Stimulated activated CD4-positive, alpha-beta T cell treated with anti-CD3 and anti-CD28 coated beads, Interleukin-4, amount 100 ng/mL, for 24 hours (primary cell): ENCODE measurements at places on chromosomes 3 and 15.
A peak's percentile ranks its signal among the peaks of the same experiment; 100 is the strongest.

- no peak for DNase-seq
Observed at GRCh38 chr3:150610785-150611184, 7.7 kb downstream of the SELENOT start.

- DNase-seq = peak; percentile 43
Observed at GRCh38 chr3:151146071-151146730, 56.8 kb downstream of the GPR171 start.

GRCh38 chr15:80695911-80696661 lies 976 bp downstream of the ABHD17C start:
- peak; percentile 8 for DNase-seq

GRCh38 chr3:190096345-190096744 lies 24.4 kb downstream of the P3H2 start:
- no peak for DNase-seq

DNA sequence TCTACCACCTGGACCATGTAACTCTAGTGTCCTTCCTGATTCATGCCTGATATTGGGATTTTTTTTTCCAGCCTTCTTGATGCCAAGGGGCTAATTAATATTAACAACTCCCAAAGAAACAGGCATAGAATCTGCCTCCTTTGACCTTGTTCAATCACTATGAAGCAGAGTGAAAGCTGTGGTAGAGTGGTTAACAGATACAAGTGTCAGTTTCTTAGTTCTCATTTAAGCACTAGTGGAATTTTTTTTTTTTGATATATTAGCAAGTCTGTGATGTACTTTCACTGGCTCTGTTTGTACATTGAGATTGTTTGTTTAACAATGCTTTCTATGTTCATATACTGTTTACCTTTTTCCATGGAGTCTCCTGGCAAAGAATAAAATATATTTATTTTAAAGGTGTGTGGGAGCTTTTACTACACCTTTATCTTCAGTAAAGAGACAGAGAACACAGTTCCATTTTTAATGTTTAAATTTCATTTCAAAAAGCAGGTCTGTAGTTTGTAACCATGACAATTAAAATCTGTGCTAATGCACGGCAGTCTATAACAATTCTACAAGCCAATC lies 67.1 kb downstream of the TOP2B start:
- no peak for DNase-seq

DNA sequence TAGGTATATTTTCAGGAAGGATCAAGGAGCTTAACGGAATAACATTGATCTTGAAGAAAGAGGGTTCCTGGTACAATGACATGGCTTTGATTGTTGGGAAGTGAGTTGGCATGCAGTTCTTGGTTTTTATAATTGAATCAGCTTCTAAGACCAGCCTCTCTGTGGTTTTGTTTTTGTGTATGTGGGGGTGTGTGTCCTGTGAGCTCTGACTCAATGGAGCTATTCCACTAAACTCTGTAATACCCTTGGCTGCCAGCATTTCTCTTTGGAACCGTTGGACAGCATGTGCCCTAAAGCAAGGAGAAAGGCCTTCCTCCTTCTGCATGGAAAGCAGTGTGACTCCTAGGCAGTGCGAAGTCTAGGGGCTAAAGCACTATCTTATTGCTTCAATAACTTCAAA lies 124.8 kb downstream of the EDEM1 start:
- no peak for DNase-seq

DNA sequence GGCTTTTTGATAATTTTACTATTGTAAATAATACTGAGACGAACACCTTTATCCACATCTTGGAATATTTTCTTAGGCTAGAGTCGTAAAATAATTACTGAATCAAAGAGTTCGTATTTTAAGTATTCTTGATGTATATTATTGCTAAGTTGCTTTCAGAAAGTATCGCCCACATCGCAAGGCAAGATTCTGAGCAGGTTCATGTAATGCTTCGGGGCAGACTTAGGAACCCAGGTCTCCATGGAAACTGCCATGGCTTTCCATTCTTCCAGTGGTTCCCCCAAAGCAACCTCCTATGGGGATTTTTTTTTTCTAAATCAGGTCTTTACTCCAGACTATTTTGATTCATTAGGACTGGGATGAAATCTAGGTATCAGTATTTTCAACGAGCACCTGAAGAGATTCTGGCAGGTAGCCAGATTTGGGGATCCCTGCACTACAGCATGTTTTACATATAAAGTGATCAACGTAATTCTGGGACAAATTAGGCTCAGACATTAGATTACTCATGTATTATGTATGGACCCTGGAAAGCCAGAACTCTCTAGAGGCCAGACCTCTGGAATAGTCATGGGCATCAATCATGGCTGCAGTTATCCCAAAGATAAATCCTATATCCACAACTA lies 86.5 kb downstream of the B3GNT5 start:
- no peak for DNase-seq

GRCh38 chr3:151903501-151903991 lies 30.1 kb downstream of the SUCNR1 start:
- no peak for DNase-seq

DNA sequence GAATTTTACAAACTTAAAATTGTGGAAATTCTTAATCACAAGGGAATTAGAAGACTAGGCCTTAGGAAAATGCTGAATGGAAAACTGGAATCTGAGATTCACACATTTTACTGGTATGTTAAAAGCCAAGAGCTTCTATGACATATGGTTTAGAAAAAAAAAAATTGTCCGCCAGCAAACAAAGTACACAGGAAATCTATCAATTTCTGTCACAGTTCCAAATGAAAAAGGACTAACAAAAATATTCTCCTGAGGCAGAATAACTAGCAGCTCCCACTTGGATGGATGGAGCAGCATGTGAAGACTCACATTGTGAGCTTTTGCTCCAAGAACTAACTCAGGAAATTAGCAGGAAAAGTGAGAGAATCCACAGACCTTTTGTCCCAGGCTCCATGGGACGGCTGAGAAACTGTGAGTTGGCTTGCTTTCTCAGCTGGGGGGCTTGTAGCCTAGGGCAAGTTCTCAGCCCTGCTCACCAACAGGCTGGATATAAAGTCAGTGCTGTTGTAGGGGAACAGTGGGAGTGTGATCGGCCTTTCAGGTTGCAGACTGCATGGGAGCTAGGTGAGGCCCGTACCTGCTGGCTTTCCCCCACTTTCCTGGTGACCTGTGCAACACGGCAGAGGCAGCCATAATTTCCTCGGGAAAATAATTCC lies 731.1 kb upstream of the SGO1 start:
- no peak for DNase-seq

DNA sequence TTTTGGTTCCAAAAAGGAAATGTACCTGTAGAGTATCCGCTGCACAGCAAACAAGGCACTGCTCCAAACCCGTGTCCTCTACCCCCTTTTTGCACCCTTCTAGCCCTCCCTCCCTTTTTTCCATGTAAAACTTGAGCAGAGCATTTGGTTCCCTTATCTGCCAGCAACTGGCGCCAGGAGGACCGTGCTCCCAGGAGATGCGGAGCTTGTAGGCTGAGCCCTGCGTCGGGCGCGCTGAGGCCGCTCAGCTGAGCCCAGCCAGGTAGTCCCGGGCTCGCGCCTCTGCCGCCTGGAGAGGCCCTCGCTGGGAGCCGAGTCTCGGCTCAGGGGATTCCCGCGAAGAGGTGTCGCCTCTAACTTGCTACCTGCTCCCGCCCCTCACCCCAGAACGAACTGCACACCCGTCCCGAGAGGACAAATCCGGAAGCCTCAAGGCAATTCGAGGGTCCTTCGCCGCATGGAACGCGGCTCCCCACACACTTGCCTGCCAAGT lies 575 bp downstream of the TRPM7 start:
- peak; percentile 82 for DNase-seq

GRCh38 chr3:90015688-90016356 lies 908.4 kb downstream of the EPHA3 start:
- no peak for DNase-seq

DNA sequence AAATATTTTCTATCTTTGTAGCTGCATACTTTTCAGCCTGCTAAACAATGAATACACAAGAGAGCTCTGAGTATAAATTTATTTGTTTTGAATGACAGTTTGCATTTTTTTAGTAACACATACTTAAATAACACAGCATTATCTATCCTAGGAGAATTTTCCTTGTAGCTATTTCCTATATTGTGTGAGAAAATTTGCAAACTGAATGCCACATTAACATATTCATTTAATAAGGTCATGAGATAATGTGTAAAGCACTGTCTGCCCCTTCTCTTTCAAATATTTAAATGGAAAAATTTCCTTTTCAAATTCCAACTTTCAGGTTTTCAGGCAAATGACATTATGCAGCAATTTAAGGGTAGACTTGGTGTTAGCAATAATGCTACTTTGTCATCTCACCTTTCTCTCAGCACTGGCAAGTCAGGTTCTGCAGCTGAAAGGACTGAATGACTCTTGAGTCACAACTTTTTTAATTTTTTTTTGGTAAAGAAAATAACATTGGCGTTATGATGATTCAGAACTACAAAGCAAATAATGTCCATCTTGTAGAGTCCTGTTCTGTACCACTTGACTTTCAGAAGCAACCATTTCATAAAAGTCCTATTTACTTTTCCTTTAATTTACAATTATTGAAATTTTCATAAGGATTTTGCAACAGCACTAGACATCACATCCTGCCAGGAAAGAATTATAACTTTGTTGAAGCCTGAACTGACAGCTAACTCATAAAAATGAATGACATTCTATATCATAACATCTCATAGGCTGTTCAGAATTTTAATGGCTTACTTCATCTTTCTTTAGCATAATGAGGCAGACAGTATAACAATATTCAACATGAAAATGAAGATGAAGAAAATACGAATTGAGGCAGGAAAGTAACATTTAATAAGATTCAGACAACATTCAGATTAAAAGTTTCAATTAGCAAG lies 681.6 kb upstream of the SEMA6D start:
- DNase-seq = no peak

- no peak for DNase-seq
Observed at GRCh38 chr3:23117856-23118255, 85.3 kb upstream of the UBE2E2 start.

DNA sequence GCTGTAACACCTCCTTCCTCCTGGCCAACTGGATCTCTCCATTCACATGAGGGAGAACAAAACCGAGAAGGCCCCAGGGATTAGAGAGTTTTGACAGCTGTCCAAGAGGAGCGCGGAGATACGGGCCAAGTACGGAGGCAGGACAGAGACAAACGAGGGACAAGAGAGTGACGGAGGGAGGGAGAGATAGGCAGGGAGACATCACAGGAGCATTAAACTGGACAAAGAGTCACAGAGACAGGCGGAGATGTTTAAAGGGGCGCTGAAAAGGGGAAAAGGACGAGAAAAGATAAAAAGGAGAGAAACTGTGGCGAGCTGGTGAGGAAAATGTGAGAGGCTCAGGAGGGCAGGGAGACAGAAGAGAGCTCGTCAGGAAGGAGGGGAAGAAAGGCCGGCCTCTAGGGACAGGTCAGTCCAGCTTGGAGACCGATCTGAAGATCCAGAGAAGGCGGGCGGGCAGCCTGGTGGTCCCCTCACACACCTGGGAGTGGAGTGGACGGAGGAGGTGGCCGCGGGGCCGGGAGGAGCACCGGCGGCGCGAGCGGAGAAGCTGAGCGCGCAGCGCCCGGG lies 40.5 kb upstream of the ROPN1 start:
- DNase-seq = no peak

DNA sequence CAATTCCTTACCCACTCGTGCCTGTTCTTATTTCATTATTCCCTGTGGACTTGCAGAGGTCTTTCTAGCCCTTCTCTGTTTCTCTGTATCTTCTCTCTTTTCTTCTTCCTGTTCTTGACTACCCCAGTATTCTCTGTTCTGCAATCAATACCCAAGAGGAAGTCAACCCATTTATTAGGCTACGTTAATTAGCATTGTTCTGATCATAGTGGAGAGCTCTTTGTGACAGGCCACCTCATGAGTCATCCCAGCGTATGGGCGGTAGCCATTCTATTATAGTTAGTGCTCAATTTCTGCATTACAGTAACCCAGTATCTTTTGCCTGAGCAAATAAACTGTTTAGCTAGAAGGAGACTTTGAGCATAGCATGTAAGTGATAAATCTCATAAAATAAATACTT lies 259.5 kb upstream of the GRM7 start:
- DNase-seq = no peak

DNA sequence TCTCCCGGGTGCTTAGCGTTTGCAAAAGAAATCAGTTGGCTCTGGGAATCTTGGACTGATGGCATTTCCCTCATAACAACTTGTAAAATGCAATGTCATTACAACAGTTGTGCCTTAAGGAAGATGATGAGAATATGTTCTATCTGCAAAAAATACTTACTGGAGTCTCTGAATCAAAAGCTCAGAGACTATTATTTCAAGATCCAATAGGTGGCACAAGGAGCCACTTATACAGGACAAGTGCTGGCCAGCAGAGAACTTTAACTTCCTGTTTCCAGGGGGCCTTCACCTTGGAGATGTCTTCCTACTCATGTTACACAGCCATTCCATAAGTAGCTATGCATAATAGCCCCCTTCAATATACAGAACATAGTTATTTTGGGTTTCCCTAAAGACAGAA lies 8.9 kb upstream of the RPS27L start:
- no peak for DNase-seq

GRCh38 chr3:139295040-139295439 lies 48.8 kb upstream of the MRPS22 start:
- DNase-seq = no peak
